ENCODE measurements at places on chromosomes 1 and 21. TPM values are rescaled to one million over a fixed set of nuclear protein-coding genes. Genes with fewer than 3 reads are reported as not detected.

GRCh38 chr1:8702850-8703810 is 114.3 kb downstream of the RERE start:
- peak overlapping the region; percentile 95 for H3K27ac ChIP-seq
- peaks cover 19% of the 10 kb centered on the region for H3K4me1 ChIP-seq
- no peaks in the 10 kb centered on the region for H3K27me3 ChIP-seq
- peak overlapping the region; percentile 86 for H3K4me3 ChIP-seq
- peaks cover 3% of the 10 kb centered on the region for H3K36me3 ChIP-seq
- peak; percentile 96 for DNase-seq

DNA sequence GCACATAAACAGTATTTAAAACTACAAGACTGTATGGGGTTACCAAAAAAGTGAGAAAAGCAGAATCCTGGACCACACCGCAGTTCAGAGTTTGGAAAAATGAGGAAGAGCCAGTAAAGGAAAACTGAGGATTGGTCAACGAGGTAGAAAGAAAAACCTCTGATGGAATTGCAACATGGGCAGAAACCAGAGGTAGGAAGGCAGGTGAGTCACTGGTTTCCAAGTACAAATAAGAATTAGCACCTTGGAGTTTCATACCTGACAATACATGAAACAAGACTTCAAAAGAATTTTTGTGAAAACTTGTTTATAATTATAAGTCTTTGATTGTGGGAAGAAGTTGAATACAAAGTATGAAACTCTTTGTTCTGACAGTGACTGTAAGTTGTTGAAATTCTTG is 533.7 kb upstream of the DAB1 start:
- no peak for DNase-seq
- H3K27ac ChIP-seq, result no peak overlapping the region
- no peaks in the 10 kb centered on the region for H3K27me3 ChIP-seq
- no peaks in the 10 kb centered on the region for H3K36me3 ChIP-seq
- H3K4me1 ChIP-seq, result no peaks in the 10 kb centered on the region

Gene ACBD6
- 39.5 TPM for total RNA-seq

GRCh38 chr1:105838071-105838470 is 1218.4 kb upstream of the PRMT6 start:
- H3K4me1 ChIP-seq, result no peaks in the 10 kb centered on the region
- H3K36me3 ChIP-seq, result no peaks in the 10 kb centered on the region
- no peak for DNase-seq

Gene CELA3B
- not detected for total RNA-seq

- peaks cover 7% of the 10 kb centered on the region for H3K4me1 ChIP-seq
- H3K36me3 ChIP-seq, result no peaks in the 10 kb centered on the region
- no peaks in the 10 kb centered on the region for H3K27me3 ChIP-seq
- no peak overlapping the region for H3K4me3 ChIP-seq
These were observed 3.8 kb upstream of the PIGC start for GRCh38 chr1:172447641-172448040.

- no peak overlapping the region for H3K27ac ChIP-seq
- H3K4me1 ChIP-seq, result no peaks in the 10 kb centered on the region
- no peak overlapping the region for H3K4me3 ChIP-seq
- no peaks in the 10 kb centered on the region for H3K27me3 ChIP-seq
- no peak for DNase-seq
These were observed 8.5 kb upstream of the BACH1 start for GRCh38 chr21:29290240-29290639.

Gene MAGI3
- 27.4 TPM for total RNA-seq

Gene CFAP141
- total RNA-seq, result not detected

Gene TTC22
- 0.61 TPM for total RNA-seq

Gene MYBPH
- not detected for total RNA-seq

DNA sequence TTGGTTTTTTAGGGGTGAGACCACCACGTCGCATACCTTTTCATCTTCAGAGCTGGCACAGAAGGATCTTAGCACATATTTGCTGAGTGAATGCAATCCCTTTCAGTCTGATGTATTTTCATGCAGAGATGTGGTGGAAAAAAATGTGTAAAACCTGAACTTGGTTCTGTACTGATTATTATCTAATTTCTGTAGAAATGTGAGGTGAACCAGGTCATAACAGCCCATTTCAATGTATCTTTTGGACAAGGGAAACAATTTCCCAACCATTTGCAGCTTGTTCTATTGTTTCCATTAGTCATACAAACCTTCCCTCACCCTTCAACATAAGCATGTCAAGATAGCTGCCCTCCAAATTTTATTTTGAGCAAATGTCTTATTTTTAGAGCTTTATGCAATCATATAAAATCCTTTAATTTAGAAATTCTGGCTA is 46.8 kb upstream of the RUNX1 start:
- no peaks in the 10 kb centered on the region for H3K4me1 ChIP-seq
- DNase-seq, result no peak
- no peak overlapping the region for H3K4me3 ChIP-seq
- H3K27ac ChIP-seq, result no peak overlapping the region

DNA sequence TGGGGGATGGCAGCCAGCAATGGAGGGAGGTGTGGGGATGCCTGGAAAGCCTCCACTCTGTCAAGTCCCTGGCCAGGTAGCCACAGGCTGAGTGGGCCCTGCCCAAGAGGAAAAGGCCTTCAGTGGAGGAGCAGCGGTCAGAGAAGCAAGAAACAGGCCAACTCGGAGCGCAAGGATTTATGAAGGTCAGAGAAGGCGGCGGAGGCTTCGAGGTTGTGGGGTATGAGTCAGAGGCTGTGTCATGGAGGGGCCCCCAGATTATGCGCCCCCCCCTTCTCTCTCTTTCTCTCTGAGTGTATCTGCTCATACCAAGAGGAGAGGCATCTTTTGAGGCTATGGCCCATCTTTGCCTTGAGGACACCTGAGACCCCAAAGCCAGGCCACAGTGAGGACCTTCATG is 99.5 kb downstream of the CASZ1 start:
- no peaks in the 10 kb centered on the region for H3K36me3 ChIP-seq
- DNase-seq, result no peak
- peaks cover 21% of the 10 kb centered on the region for H3K27me3 ChIP-seq
- no peak overlapping the region for H3K4me3 ChIP-seq

GRCh38 chr1:111334169-111334568 is 43.5 kb downstream of the CHIA start:
- no peaks in the 10 kb centered on the region for H3K4me1 ChIP-seq
- H3K27me3 ChIP-seq, result no peaks in the 10 kb centered on the region
- no peaks in the 10 kb centered on the region for H3K36me3 ChIP-seq
- peak; percentile 71 for DNase-seq
- no peak overlapping the region for H3K27ac ChIP-seq

All from endodermal cell (in vitro differentiated cells).